ENCODE measurements at places on chromosomes 2 and 18.

- DNase-seq = no peak
Measured at GRCh38 chr18:76610933-76611749, 116.1 kb upstream of the ZNF516 start.

- DNase-seq = no peak
Measured at GRCh38 chr2:199946836-199947235, 8.5 kb downstream of the TYW5 start.

GRCh38 chr2:12076810-12077209 is 330.4 kb downstream of the LPIN1 start:
- DNase-seq = peak; percentile 84

DNA sequence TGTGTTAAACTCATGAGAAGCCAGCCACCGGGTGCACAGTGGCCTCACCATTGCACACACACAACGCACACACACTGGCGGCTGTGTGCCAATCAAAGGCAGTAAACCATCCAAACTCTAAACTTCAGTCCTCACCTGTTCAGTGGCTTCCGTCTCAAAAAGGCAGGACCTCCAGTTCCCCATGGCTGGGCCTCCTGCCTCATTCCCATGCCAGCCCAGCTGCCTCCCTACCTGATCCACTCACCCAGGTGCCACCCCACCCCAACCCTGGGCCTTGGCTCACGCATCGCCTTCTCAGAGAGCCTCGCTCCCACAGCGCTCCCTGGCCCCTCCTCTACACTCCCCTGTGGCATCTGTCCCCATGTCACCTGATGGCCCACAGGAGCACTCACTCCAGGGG is 190.9 kb downstream of the EIPR1 start:
- no peak for DNase-seq

DNA sequence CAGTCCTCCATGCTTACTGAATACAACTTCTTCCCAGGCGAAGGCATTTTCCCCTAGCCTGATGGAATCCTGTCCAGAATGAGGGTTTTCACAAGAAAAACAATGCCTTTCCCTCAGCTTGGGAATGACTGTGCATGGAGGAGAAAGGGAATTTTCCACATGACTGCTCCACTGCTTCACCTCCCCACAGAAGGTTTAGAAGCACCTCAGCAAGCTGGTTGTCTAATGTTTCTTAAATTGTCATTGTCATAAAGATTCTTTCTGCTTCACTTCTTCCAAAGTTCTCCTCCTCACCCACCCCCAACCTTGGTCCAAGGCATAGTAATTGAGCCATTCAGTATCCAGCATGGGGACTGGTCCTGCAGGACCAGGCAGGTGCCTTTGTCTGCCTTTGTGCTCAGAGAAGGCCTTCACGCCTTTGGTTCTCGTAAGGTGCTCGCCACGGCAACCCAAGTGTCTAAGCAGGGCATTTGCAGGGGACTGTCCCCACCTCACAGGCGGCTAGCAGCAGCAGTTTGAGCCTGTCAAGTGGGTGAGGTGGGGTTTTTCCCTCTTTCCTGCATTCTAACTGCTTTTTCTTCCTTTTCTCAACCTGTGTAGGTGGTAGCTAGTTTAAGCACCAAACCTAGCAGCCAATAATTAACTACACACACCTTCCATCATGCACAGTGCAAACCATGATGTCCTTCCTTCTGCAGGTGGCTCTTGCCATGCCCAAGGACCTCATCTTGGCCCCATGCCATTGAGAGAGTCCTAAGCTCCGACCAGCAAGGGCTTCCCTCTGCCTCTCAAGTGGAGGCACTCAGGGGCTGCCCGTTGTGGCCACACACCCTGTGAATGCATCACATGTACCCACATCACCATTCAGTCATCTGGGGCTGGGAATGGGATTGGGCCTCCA is 65.7 kb upstream of the BCL2L11 start:
- DNase-seq = no peak

GRCh38 chr2:233034091-233034882 is 1.8 kb downstream of the NEU2 start:
- no peak for DNase-seq

GRCh38 chr2:98518101-98518500 is 73.4 kb downstream of the INPP4A start:
- no peak for DNase-seq

DNA sequence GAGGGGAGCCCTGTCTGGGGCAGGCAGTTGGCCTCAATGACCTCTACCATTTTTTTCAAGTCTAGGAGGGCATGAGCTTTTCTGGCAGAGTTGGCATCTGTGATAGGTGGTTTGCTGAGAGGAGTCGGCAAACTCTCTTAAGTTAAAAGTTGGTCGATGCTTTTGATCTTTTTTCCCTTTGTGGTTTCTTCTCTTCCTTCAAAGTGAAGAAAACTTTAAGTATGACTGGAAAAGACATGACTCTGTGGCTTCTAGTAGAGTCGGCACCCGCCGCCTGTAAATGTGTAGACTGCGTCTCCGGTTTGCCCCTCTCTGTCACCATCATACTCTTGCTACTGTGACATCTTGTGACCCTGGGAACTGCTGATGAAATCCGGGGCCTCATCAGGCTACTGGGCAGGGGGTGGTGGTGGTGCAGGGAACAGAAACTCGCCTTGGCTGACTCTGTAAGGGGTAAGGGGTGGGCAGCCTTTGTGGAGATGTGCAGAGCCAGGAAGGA is 21.1 kb downstream of the INPP5D start:
- no peak for DNase-seq

GRCh38 chr2:120526047-120526562 is 180.2 kb downstream of the INHBB start:
- no peak for DNase-seq

DNA sequence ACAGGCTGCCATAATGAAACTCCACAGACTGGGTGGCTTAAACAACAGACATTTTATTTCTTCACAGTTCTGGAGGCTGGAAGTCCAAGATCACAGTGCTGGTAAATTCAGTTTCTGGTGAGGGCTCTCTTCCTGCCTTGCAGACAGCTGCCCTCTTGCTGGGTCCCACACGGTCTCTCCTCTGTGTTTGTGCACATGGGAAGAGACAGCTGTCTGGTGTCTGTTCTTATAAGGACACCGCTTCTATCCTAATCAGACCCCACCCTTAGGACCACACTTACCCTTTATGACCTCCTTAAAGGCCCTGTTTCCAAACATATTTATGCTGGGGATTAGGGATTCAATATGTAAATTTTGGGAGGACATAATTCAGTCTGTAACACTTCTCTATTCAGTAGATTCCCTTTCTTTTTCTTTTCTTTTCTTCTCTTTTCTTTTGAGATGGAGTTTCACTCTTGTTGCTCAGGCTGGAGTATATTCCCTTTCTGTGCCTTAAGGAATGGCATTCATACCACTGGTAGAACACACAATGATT is 18.9 kb downstream of the CTIF start:
- DNase-seq = no peak

All from COR-L47 (cell line).